Esophagus squamous epithelium (tissue), 5 donors: ENCODE measurements at places on chromosomes 2 and 18. TPM values are rescaled to one million over a fixed set of nuclear protein-coding genes. Genes with fewer than 3 reads are reported as not detected.

DNA sequence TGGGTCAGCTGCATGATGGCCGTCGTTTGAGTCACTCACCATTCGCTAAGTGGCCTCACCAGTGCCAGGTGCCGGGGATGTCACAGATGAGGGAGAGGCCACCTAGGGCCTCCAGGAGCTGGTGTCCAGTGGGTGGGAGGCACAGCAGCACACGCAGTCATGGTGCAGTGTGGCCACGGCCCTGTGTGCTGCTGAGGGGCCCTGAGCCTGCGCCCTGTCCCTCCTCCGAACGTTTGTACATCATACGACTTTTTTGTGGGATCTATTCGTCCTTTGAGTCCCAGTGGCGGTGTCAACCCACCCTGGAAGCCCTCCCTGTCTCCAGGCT, 30.1 kb upstream of the ODC1 start:
- DNase-seq, result no peak

- DNase-seq, result no peak
Observed at GRCh38 chr2:102245266-102246151, 58.7 kb downstream of the IL1RL2 start.

GRCh38 chr2:5696945-5697521, 4.8 kb downstream of the SOX11 start:
- DNase-seq, result no peak

- DNase-seq, result no peak
Observed at GRCh38 chr2:106104332-106105062, 89.6 kb downstream of the UXS1 start.

The TCF7L1 gene
- 0.49 TPM for total RNA-seq
